T-helper 2 cell (primary cell): ENCODE measurements at places on chromosomes 3 and 15.

DNA sequence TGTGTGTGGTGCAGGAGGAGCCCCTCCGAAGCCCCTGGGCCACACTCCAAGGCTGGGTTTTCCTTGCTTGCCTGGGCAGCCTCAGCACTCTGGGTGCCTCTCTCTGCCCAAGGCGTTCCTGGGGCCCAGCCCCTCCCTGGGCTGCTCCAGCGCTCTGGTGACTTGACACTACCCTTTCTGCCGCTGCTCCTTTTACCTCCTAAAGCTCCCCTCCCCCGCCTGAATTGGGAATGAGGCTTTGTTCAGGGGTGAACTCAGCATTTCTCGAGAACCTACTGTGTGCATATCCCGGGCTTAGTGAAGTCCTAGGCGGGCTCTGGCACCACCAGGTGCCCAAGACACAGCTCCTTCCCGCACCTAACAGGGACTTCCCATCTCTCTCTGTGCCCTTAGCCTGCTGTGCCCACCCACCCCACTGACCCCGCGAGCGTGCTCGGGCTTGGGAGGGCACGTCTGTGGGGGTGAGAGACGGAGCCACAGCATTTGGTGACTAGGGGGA lies 1.2 kb upstream of the BAHD1 start:
- no peak for DNase-seq

- DNase-seq = no peak
Observed at GRCh38 chr15:37709669-37710068, 224.8 kb upstream of the TMCO5A start.

- DNase-seq = no peak
Observed at GRCh38 chr15:56124391-56124790, 119.3 kb downstream of the RFX7 start.

- DNase-seq = no peak
Observed at GRCh38 chr15:70810916-70811578, 42.9 kb downstream of the LARP6 start.

GRCh38 chr3:48820612-48821324 lies 26.9 kb downstream of the PRKAR2A start:
- DNase-seq = no peak

DNA sequence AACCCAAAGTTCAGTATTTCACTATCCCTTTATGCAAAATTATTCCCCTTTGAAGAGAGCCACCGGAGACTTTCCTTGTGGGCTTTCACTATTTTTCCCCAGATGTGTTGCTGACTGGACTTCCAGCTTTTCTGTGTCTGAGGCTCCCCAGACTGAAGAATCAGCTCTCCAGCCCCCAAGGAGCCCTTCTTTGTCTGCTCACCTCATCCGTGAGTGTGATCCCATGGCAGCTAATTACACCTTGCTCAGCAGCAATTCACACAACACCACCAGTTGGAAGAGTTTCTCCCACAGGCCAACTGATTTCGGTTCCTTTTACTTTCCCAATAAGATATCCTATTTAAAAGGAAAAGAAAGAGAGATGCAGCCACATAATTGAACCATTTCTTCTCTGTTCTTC lies 249.5 kb upstream of the TRIM42 start:
- no peak for DNase-seq

- no peak for DNase-seq
Observed at GRCh38 chr15:50968353-50968752, 59.9 kb downstream of the AP4E1 start.

DNA sequence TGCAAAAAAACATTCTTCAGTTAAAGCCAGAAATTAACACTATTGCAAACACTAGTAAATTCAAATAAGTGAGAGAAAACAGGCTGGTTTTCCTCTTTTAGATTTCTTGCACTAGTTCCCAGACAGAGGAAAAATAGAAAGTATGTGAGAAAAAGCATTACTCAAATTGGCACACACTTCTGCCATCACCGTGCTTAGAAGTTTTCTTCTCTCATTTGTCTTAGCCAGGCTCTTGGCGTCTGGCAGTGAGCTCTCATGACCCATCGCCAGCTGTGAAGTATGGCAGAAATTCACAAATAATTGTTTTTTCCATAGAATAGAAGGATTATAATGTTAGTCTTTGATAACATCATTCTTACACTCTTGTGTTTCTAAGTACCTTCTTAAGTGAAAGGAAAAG lies 515.9 kb downstream of the GBE1 start:
- DNase-seq = no peak

DNA sequence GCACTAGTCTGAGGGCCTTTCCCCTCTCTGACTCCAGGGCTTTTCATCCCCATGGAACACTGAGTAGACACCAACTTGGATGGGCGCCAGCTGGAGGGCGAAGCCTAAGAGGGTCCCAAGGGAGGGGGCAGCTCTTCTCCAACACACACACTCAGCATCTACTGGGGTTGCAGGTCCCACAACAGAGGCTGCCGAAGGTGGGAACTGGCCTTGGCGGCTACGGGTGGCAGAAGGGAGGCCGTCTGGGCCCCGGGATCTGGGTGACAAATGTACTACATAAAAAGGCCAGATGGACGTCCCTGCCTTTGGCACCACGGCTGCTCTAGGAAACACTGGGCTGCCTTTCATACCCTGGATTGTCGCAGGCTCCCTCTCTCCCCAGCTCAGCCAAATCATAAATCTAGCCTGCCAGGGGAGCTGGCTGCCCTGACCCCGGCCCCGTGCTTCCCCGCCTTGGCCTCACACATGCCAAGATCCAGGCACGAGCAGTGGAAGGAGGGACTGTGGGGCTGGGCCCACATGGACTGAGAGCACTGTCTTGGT lies 31.5 kb downstream of the SEMA5B start:
- no peak for DNase-seq
